ENCODE measurements at places on chromosomes 6 and 20.

DNA sequence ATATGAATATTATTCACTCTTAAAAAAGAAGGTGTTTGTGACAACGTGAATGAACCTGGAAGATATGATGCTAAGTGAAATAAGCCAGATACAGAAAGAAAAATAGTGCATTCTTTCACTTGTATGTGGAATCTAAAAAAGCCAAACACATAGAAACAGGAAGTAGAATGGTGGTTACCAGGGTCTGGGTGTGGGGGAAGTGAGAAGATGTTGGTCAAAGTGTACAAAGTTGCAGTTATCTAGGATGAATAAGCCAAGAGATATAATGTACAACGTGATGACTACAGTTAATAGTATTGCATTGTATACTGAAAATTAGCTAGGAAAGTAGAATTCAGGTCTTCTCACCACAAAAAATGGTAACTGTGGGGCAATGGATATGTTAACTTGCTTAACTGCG lies 151.1 kb upstream of the HCRTR2 start:
- no peak for DNase-seq

DNA sequence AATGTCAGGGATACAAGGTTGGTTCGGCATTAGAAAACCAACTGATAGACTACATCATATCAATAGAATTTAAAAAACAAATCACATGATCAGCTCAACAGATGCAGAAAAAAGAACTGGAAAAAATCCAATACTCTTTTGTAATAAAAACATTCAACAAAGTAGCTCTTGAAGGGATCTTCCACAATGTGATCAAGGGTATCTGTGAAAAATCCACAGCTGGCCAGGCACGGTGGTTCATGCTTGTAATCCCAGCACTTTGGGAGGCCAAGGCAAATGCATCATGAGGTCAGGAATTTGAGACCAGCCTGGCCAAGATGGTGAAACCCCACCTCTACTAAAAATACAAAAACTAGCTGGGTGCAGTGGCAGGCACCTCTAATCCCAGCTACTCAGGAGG lies 63.1 kb downstream of the ASCC3 start:
- no peak for DNase-seq

- DNase-seq = no peak
Measured at GRCh38 chr20:42747765-42748411, 441.8 kb downstream of the PTPRT start.

GRCh38 chr6:88490908-88491264 lies 324.7 kb upstream of the CNR1 start:
- DNase-seq = no peak

GRCh38 chr6:26474439-26474881 lies 16.7 kb downstream of the BTN2A1 start:
- DNase-seq = no peak

- DNase-seq = no peak
Measured at GRCh38 chr6:35730745-35731413, 6.0 kb upstream of the ARMC12 start.

DNA sequence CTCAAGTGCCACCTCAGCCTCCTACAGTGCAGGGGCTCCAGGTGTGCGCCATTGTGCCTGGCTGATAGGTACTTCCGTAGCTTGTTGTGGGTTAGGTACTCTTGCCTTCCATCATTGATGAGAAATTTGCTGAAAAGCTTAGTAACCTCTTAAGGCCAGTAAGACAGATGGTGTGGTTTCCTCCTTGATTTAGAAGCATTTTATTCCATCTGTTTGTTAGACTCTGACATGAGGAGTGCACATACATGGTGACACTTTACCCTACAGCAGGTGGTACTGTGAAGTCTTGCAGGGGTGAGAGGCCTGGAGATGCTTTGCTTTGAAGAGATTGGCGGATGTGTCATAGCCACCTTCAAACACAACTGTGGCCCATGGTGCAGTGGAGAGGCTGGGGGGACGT lies 14.8 kb upstream of the MTG2 start:
- DNase-seq = no peak

DNA sequence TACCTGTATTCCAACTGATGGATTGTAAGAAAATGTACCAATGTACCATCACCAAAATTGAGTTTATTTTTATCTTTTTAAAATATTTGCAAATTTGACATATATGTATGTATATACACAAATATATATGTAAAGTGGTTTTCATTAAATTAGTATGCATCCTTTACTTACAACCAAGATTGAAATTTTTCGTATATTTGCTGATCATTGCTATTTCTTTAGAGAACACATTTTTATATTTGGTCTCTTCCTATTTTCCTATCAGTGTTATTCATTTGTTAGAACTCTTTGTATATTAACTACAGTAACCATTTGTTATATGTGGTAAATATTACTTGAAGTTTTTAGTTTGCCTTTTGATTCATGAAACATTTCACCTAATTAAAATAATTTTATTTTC lies 74.2 kb downstream of the MTFR2 start:
- DNase-seq = no peak

- DNase-seq = no peak
Measured at GRCh38 chr6:37054171-37054570, 48.7 kb downstream of the FGD2 start.

- DNase-seq = no peak
Measured at GRCh38 chr20:40925829-40926510, 102.7 kb upstream of the TOP1 start.

DNA sequence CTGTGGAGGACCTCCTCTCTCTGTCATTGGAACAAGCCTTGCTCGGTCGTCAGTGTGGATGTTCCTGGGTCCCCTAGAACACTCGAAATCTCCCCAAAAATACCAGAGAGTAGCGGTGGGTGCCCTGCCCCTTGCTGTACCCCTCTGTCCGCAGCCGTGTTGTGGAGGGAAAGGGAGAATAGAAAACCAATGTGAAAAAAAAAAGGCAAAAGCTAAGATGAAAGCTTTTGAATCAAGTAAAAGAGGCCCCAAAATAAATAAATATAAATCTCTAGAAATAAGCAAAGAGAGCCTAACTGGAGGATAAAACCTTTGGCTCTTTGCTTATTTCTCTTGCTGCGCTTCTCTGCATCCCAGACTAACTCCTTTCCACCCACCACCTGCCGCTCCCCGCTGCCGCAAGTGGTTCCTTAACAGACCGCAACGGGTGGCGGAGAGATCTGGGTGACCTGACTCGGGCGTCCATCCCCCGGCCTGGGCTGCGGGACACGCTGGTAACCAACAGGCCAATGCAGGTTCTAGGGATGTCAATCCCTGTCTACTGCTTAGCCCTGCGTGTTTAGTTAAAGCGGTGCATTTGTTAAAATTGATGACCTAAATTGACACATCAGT lies 110.0 kb downstream of the GPX5 start:
- peak; percentile 39 for DNase-seq

DNA sequence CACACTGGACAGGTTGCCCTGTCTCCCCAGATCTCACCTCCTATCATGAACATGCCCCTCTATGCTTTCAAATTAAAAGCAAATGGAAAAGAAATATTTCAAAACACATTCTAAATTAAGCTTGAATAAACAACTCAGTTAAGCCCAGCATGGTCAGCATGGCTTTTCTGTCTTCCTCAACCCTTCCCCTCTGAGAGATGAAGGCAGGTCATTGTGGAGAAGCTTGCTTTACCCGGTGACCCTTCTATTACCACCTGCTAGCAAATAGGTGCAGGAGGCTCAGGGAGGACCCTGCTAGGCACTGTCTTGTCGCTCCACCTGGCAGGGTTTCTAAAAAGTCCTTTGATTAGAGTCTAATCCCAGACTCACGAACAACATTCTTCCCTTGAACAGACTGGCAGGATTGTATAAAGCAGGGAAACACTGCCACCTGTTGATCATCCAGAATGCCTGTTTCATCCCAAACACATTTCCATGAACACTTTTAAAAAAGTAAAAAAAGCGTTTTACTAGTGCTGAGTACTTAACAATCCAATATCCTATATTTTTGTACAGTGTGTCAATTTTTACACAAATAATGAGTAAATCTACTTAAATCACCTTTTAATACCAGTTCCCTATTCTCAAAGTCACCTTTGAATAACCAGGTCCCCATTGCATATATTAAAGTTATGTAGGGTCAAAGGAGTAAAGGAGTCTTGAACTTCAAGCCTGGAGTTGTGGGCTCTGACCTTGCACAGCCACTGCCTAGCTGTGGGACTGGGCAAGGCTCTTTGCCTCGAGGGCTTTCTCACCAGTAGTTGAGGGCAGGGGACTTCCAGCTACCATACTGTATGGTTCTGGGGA lies 75.5 kb downstream of the GPR6 start:
- DNase-seq = no peak

- DNase-seq = no peak
Measured at GRCh38 chr6:105568751-105569150, 165.9 kb upstream of the PREP start.

DNA sequence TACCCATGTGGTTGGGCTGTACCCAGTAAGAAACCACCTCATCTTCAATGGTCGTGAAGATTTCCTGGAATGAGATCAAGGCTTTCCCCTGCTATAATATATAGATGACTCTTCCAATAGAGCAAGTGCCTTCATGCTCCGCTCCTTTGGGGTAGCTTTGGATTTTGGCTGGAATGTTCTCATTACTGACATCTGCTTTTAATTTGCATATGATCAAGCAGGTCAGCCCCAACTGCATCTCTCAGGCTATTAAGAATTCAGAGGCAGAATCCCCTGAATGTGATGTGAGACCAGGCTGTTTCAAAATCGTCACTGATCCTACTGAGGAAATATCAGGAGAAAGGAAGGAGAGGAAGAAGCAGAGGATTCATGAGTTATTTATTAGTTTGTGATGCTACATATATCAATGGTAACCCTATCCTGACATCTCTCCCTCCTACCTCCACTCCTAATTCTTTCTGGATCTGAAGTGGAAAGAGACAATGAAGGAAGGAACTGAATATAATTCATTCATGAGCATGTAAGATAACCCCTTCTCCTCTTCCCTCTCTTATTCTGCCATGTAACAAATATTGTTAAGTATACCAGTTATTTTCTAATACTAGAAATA lies 47.6 kb upstream of the FUCA2 start:
- no peak for DNase-seq

DNA sequence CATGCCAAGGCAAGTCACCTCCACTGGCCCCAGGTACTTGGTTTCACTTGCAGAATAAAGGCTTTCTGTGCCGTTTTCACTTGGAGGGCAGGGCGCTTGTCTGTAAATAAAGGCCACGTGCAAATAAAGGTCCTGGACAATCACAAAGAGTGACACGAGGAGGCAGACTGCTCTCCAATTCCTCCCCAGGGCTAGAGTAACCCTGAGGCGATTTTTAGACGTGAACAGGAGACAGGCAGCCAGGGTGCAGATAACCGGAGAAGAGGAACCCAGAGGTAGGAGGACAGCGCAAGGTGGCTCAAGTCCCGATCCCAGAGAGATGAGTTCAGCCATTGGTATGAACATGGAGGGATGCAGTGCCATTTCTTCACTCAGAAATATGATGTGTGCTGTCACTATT lies 327.4 kb downstream of the KIF16B start:
- DNase-seq = no peak

DNA sequence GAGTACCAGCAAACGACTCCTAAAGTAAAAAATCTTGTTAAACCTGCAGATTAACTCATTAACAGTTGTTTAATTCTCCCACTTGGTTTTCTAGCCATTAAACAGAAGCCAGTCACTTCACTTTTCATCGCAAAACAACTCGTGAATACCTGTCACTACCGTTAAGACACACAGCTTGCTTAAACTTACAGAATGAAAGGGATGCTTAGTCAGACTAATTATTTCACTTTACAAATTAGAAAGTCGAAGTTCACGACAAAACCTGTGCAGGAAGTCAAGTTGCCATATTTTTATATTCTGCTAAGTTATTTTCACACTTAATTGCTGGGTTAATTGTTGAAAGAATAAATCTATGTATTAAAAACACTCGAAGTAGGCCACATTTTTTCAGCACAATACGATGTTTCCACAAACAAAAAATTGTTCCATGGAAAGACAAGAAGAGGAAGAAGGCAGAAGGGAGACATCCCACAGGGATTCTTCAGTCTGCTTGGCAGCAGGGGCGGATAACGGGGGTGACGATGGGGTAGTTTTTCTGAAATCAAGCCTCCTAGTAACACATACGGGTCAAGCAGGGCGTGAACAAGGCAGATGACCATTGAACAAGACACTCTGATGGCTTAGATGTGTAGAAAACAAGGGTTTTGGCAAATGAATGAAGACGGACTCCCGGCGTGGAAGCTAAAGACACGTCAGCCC lies 933 bp downstream of the SSR1 start:
- DNase-seq = no peak

DNA sequence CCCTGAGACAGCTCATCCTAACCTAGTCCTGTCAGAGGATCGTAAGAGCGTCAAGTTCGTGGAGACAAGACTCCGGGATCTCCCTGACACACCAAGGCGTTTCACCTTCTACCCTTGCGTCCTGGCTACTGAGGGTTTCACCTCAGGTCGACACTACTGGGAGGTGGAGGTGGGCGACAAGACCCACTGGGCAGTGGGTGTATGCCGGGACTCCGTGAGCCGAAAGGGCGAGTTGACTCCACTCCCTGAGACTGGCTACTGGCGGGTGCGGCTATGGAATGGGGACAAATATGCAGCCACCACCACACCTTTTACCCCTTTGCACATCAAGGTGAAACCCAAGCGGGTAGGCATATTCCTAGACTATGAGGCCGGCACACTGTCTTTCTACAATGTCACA lies 3.2 kb upstream of the RPP21 start:
- DNase-seq = no peak

DNA sequence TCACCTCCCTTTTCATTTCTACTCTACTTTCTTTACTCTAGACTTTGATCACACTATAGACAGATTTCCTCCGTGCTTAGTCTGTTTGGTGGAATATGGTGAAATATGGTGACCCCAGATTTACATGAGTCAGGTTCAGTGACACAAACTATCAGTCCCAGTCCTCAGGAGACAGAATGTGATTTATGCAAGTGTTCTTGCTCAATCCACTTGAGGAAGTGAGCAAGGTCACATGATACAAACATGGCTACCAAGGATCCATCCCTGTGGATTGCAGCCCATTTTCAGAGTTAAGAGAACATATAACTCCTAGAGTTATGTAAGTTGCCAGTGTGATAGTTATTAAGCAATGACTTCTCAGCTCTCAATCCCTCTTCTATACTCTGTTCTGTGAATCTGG lies 23.7 kb upstream of the TSHZ2 start:
- no peak for DNase-seq

GRCh38 chr20:57838670-57839151 lies 128.9 kb upstream of the PMEPA1 start:
- DNase-seq = peak; percentile 19

DNA sequence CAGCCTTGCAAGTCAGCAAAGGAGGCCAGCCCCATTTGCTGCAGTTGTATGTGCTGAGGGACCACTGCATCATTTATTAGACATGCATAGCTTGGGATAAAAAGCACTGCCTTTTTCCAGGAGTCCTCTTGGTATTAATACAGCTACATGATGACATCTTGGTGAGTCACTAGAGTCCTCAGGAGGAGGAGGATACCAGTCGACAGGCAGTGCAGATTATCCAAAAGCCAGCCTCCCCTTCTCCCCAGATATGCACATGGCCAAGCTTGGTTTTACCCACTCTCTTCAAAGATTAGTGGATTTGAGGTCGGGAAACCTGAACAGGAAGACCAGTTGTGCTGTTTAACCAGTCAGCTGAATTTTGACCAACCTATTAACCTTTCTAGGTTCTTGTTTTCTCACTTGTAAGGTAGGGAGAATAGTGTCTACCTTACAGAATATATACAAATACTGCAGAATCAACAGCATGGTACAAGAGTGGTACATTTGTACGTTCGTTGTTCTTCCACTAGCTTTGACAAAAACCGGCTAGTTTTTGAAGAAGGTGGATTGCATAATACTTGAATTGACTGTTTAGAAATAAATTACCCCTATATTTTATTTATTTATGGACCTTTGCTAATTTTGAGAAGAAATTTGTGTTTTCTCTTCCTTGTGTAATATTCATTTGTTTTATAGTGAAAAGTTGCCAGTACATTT lies 31.9 kb downstream of the VAPB start:
- no peak for DNase-seq
